ENCODE measurements at places on chromosomes 5 and 9.

DNA sequence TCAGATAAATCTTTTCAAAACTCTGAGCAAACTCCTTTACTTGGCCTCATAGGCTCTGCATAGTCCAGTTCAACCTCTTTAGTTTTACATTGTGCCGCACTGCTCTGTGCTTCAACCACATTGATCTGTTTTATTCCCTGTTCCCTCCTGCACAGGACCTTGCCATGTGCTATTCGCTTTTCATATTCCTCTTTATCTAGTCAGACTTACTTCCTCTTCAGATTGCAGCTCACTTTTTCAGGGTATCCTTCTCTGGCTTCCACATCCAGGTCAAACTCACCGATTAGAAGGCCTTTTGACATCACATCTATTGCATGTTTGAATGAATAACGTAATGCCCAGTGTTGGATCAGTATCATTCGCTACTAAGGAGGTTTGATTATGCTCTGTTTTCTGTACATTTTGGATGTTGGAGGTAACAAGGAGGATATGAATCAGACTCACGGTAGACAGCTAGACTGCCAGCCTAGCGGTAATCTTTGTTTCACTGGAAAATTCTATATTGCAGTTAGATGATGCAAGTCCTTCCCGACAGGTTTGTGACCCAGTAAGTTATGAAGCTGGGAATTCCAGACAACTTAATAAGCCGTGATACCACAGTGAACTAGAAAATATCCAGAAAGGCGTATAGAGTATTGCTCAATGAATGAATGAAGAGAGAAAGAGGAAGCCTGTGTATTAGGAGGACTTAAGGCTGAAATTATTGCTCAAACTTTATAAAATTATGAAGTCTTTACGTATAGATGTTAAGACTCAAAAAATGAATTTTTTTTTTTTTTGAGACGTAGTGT lies 65.7 kb downstream of the IQGAP2 start:
- no peak for DNase-seq

DNA sequence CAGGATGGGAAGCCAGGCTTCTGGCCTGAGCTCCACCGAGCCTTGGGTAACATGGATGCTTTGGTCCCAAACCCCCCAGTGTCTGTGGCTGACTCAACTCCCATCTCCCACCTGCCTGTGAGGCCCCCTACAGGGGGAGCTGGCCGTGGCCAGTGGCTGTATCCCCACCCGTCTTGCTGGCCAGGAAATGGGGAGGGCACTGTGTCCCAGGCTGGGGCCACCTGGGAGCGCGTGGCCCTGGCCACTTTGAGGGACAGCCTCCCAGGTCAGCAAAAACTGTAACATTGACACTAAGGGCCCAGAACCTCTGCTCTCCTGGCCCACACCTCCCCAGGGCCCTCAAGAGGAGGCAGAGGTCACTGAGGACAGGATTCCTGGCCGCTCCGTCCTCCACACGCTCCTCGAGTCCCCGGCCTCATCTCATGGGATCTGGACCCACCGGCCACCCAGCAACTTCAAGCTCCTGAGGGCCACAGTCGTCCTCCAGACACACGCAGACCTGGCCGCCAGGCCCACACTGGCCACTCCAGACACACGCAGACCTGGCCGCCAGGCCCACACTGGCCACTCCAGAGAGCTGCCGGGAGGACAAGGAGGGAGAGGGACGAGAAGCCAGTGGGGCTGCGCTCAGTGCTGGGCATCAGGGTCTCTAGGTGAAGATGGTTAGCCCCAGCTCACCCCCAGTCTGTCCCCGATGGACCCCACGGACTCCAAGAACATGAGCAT lies 44.2 kb downstream of the DBH start:
- no peak for DNase-seq

- DNase-seq, result peak; percentile 83
These were observed 2.0 kb downstream of the NR2F1-AS1 start for GRCh38 chr5:93578813-93579691.

DNA sequence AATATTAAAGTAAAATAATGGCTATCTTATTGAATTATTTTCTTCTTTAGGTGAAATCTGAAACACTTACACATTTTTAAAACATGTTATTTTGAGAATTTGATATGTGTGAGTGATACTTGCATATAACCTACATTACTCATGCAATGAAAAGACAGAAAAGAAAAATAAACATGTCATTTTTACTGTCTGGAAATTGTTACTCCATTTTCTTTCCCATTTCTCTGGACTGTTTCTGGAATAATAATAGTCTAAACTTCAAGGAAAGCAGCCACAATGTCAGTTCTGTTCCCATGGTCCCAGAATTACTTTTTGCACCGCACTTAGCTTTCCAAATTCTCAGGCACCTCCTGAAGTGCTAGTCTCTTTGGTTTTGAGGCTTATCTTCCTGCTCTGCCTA lies 145.5 kb downstream of the PRR16 start:
- no peak for DNase-seq

DNA sequence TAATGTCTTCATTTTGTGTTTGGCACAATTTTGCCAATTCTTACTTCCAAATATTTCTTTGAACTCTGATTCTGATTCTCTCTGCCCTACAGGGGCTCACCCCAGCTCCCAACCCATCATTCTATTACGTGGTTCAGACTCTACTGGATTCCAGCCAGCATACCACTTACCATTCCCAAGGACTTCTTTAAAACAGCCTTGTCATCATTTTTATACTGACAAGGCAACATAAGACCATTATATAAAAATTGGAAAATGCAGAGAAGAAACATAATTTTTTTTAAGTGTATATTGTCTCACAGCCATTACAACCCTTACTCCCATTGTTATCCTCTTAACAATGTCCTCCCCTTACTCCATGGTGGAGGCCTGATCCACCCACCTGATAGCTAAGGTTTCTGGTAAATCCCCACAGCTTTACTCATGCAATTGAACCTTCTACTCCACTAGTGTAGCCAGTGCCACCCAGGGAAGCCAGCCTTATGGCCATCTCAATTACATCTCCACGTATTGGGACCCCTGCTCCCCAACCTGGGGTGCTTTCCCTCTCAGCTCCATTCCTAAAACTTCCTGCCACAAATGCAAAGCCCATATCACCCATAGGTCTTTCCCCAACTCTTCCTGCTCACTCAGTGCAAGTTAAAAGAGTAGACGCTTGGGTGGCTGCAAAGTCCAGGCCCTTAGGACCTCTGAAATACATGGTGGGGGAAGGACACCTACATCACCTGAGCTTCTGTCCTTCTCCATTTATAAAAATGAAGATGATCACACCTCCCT lies 19.1 kb downstream of the UGT3A2 start:
- DNase-seq, result no peak

- no peak for DNase-seq
These were observed 347.6 kb downstream of the EBF1 start for GRCh38 chr5:158751961-158752655.

GRCh38 chr5:73615085-73615484 lies 10.9 kb upstream of the ARHGEF28 start:
- no peak for DNase-seq
